ENCODE measurements at places on chromosomes 16 and 17.

GRCh38 chr16:87957296-87958094, 6.3 kb downstream of the BANP start:
- DNase-seq: no peak

DNA sequence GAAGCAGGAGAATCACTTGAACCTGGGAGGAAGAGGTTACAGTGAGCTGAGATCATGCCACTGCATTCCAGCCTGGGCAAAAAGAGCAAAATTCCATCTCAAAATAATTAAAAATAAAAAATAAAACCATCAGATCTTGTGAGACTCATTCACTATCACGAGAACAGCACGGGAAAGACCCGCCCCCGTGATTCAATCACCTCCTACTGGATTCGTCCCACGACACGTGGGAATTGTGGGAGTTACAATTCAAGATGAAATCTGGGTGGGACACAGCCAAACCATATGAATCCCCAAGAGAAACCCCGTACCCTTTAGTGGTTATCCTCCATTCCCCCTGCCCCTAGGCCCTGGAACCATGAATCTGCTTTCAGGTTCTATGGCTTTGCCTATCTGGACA, 15.4 kb upstream of the MGAT5B start:
- DNase-seq: no peak

- no peak for DNase-seq
Measured at GRCh38 chr17:63113167-63113566, 147.1 kb downstream of the TANC2 start.

GRCh38 chr17:48617471-48618255, 2.6 kb upstream of the HOXB8 start:
- no peak for DNase-seq

DNA sequence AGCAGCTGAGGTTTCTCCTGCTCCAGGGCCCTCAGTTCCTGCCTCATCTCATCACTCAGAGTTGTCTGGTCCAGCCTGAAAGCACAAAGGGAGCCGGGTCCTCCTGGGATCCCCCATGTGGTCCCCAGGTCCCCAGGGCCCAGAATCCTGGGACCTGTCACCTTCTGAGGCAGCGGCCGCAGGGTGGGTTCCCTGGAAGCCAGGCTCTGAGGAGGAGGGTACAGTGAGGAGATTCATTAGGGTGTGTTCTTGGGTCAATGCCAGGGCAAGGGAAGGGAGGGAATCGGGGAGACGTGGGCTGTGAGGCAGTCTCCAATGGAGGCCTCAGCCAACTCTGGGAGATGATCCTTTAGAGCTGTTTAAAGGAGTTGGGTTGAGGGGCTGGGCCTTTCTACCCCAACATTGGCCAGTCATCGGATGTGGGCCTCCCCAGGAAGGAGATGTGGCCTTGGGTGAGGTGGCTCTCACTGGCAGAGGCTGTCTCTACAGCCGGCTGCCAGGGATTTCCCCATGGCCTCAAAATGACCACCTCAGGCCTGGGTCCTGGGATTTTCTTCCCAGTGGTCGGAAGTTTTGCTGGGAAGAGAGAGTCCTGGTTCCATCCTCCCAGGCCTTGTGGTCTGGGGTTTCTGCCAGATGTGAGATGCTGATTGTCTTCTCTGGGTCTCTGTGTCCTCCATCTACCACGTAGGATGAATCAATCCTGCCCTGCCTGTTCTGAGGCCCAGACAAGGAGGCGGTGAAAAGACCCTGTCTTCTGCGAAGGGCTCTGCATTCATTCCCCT, 47.3 kb downstream of the NLRP1 start:
- no peak for DNase-seq

GRCh38 chr17:60481604-60482003, 44.4 kb downstream of the APPBP2 start:
- no peak for DNase-seq

DNA sequence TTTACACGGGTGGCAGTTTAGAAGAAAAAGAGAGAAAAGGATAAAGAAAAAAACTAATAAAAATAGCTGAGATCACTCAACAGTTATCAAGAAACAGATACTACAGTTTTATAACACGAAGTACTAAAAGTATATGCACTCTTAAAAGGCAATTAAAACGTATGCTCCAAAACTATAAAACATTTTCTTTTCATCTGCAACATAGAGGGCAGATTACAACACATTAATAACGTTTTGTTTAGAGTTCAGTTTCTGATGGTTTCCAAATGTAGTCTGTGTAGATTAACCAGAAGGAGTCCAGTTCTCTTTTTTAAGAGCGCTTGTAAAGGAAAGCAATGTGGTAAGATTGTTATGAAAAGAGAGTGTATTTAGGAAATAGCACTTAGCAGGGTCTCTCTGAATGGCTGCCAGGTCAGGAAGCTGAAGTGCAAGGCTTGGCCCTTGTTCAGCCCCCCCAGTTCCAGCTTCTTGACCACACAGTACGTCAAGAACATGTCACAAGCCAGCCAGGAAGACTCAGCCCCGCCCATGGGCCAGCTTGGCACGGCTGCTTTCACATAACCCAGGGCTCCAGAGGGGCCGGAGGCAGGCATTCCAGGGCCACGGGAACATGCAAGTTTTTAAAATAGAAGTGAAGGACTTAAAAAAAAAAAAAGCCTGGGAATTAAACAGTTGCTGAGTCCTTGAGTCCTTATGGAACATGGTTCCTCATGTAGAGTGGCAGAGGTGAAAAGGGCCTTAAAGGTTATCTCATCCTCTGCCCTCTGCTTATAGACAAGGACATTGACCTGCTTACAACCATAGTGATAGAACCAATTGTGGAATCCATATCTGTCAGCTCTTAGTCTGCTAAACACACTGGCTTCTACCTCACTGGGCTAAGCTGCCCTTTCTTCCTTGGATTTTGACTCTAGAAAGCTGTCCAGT, 147.4 kb upstream of the TBX2 start:
- peak; percentile 11 for DNase-seq

- no peak for DNase-seq
Measured at GRCh38 chr17:53662608-53663007, 160.1 kb upstream of the KIF2B start.

DNA sequence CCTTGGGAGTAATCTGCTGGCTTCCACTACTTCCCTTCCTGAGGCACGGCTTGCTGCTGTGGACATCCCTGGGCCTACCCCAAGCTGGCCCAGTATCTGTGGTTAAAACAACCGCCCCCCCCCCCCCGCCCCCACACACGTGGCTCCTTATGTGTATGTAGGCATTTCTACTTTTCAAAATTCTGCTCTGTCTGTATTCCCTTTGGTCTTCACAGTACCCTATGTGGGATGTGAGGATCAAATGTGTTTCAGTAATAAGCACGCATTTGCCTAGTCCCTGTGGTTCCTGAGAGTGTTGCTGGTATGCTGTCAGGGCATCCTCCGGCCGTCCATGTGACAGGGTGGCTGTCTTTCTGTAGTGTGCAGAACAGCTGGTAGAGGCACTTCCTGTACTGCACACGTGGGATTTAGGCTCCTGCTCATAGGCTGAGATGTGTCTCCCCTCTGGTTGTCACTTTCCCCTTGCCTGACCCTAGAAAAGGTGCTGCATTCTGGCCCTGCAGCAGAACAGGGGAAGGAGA, 2.2 kb downstream of the NT5M start:
- DNase-seq: peak; percentile 41

DNA sequence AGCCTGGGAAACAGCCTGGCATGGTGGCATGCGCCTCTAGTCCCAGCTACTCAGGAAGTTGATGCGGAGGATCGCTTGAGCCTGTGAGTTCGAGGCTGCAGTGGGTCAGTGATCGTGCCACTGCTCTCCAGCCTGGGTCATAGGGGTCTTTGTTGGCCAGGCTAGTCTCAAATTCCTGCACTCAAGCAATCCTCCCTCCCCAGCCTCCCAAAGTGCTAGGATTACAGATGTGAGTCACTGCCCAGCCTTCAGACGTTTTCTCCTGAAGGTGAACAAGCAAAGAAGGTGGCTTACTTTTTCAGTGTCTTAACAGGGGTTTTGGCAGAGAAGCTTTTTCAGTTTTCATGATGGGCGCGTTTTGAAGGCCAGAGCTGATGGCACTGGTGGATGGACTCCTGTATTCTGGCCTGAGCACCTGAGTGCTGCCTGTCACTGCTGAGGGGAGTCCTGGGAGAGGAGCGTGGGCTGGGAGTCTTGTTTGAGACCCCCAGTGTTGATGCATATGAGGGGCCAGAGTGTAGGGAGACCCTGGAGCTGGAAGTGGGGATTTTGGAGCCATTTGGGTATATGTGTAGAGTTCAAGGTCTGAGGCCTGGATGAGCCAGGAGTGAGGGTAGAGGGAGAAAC, 41.4 kb downstream of the FOXK2 start:
- no peak for DNase-seq

DNA sequence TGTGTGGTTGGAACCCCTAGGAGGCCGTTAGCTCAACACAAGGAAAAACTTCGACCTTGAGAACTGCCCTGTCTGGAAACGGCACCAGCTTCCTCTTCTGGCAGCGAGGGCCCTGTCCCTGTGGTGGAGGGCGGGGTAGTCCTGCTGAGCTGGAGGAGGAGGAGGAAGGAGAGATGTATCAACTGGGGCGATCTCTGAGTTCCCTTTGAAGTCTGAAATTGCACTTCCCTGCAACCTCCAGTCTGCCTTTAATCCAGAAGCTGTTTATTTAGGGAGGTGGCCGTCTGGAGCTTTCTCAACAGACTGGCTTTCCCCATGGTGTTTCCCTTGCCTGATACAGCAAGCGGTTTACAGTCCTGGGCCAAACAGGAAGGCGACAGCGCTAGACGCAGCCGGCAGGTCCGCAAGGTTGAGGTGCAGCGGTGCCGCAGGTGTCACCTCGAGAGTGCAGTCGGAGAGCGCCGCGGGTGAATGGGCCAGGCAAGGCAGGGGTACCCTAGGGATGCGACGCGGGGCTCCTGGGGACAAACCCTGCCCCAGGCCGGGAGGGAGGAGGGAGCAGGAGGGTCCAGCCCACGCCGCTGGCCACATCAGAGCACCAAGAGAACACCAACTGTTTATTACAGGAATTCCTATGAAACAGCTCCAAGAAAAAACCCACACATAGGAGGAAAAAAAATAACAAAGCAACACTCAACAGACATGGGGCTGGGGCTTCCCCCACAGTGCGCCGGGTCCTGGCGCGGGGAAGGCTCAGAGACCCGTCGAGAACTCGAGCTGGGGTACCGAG, 11.4 kb upstream of the MRPS23 start:
- no peak for DNase-seq

DNA sequence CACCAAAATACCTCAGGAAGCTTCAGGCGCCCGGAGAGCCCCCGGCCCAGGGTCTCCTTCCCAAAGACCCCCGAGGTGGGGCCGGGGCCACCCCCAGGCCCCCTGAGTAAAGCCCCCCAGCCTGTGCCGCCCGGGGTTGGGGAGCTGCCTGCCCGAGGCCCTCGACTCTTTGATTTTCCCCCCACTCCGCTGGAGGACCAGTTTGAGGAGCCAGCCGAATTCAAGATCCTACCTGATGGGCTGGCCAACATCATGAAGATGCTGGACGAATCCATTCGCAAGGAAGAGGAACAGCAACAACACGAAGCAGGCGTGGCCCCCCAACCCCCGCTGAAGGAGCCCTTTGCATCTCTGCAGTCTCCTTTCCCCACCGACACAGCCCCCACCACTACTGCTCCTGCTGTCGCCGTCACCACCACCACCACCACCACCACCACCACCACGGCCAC, 6.7 kb upstream of the TMEM88 start:
- DNase-seq: no peak

- no peak for DNase-seq
Measured at GRCh38 chr17:59370593-59371299, 39.3 kb downstream of the YPEL2 start.

DNA sequence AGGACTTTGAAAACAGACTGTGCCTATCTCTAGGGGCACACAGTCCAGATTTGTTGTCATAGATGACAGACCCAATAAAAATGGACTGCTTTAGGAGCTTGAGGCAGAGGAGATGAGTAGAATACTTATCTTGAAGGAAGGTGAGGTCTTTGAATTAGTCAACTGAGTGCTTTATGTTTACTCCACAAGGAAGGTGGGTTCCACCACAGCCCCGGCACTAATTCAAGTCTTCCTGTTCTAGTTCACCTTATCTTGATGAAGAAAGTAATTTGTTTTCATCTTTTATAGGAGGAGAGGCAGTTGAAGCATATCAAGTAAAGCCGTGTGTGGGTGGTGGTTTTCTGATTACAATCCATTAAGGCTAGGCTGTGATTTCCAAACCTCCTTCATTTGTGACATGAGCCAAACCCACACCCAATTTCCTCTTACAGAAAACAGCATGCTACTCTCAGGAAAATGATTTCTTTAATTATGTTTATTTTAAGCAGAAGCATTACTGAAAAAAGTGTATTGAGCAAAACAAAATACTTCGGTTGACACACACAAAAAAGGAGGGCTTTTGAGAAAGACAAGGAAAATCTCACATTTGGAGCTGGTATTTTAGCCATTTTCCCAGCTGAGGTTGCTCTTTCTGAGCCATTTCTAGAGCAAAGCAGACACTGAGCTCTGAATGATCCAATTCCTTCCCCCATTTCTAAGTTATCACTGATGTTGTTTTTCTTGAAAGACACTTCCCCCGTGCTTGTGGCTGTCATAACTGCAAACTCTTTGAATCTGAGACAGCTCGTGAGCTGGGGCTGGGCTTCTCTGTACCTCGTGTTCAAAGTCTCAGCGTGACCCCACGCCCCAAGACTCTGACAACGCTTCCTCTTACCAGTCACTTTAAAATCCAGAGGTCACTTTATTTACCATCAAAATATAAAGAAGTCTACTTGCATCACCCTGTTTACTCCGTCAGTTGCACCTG, 35.4 kb downstream of the CDRT15 start:
- DNase-seq: peak; percentile 44

DNA sequence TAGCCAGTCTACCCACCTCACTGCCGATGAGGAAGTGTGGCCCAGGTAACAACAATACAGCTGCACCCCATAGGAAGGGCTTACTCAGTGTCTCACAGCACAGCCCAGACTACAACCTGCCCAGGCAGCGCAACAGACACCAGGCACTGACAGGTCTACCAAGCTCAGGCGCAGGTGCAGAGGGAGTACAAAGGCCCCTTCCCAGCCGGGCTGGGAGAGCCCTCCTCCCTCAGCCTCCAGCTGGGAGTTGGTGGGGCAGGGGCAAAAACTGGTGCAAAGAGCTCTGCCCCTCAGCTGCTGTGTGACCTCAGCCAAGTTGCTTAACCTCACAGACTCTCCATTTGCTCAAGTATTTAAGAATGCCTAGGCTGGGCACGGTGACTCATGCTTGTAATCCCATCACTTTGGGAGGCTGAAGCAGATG, 112.6 kb upstream of the LHX1 start:
- DNase-seq: no peak

DNA sequence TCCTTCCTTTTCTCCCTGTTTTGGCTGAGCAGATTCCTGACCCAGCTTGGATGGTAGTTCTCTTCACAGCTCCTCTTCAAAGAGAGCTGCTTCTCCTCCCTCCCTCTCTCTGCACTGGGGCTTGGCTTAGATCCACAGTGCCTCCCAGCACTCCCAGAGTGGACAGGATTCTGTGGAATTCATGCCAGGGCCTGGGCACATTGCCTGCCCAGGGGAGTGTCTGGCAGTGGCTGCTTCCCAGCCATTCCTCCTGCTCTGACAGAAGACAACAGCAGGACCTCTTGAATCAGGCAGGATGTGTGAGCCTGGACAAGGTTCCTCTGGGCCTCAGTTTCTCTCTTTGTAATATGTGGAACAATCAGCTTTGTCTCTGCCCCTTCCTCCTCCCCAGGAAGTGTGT, 4.5 kb upstream of the MMP28 start:
- DNase-seq: no peak

- no peak for DNase-seq
Measured at GRCh38 chr17:80361495-80362220, 53.3 kb upstream of the ENDOV start.

- DNase-seq: no peak
Measured at GRCh38 chr17:32859857-32860525, 16.9 kb downstream of the MYO1D start.

GRCh38 chr17:2083613-2084035, 28.7 kb downstream of the HIC1 start:
- DNase-seq: no peak

Measured in stimulated activated CD8-positive, alpha-beta memory T cell treated with anti-CD3 and anti-CD28 coated beads, Interleukin-7, amount 100 ng/mL, for 4 hours (primary cell).